Cortex of kidney (tissue), 1 donor: ENCODE measurements at places on chromosomes 1 and 21.

GRCh38 chr1:57683037-57683942 lies 259.4 kb upstream of the DAB1 start:
- DNase-seq = no peak

- no peak for DNase-seq
These were observed at the start of gene DDAH1 for GRCh38 chr1:85465099-85465785. Gene DDAH1, minus strand, starts transcription at chr1:85465159. Its CDS starts 114 bp downstream, at chr1:85465045.

DNA sequence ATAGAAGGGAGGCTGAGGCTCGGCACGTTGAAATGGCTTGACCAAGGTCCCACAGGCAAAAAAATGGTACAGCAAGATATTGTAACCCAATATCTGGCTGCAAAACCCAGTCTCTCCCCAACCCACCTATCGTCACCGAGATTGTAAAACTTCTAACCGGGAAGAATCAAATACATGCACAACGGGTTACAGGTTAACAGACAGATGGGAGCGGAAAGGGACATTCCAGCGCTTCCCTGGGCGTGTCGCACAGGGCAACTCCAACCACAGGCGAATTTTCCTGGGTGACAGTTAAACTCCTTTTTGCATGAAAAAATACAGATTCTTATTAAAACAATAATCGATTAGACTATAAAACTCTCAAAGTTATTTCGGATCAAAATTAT lies 31.8 kb upstream of the JUN start:
- DNase-seq = no peak

GRCh38 chr1:155623357-155623756 lies 13.3 kb downstream of the MSTO1 start:
- no peak for DNase-seq

GRCh38 chr1:201011616-201012015 lies 11.9 kb downstream of the KIF21B start:
- no peak for DNase-seq

DNA sequence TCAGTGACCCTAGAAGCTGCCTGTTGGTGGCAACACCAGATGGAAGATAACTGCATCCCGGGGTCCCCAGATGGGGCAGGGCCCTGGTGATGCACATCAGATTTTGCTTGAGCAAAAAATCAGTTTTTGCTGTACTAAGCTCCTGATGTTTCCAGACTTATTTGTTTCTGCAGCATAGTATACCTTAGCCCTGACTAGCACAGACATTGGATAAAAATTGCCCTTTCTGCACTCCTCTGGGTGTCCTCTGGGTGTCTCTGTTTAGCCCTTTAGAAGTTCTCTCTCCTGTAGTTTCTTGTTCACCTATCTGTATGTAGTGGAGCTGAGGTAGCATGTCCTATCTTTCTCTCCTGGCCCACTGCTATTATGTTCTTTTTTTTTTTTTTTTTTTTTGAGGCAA lies 30.3 kb upstream of the PLA2G2C start:
- DNase-seq = no peak

DNA sequence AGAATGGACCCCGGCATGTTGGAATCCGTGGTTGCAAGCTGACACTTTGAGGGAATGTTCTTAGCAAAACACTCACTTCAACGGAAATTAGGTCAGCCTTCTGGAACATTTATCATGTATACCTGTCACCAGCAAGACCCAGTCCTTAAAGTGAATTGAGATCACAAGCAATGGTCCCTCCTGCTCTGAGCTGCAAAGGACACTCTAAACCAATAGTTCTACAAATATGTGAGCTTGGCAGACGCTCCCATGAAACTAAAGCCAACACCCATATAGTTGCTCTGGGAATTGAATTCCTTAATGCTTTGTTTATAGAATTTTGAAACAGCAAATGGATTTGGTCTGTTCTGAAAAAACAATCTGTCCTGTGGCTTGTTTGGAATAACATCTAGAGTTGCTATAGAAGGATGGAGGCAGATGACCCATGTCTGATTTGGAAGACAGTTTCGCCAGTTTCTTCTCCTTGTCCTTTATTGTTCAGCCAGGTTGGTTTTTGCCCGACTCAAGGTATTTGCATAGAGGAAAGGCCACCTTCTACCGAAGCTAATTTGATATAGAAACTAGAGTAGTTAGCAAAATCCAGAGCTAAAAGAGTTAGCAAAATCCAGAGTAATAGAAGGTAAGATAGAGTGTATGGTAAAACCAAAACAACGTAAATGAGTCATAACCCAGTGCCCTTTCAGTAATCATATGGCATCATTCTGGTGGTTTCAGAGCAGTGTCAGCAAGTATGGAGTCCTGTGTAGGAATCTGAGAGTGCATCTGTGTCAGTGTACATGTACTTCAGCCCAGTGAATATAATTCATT lies 236.2 kb downstream of the NFIA start:
- no peak for DNase-seq
